ENCODE measurements at places on chromosomes 2 and 18. TPM values are rescaled to one million over a fixed set of nuclear protein-coding genes. Genes with fewer than 3 reads are reported as not detected.

- no peak for DNase-seq
Observed at GRCh38 chr2:127104166-127104660, 2.7 kb downstream of the BIN1 start.

DNA sequence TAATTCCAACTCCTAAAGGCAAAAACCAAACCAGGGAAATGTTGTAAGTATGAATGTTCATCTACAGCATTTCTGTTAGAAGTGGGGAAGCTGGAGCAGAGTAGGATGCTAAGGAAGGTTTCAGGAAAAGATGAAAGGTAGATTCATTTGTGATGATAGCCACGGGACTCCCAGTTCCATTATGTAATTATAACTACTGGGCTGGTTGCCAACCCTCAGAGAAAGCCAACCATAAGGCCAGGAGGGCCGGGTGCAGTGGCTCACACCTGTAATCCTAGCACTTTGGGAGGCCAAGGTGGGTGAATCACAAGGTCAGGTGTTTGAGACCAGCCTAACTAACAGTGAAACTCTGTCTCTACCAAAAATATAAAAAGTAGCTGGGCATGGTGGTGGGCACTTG, 288.9 kb upstream of the ETAA1 start:
- no peak for DNase-seq

GRCh38 chr2:190948671-190949070, 65.3 kb downstream of the STAT1 start:
- no peak for DNase-seq

GRCh38 chr2:32425719-32426141, 68.9 kb downstream of the BIRC6 start:
- no peak for DNase-seq

DNA sequence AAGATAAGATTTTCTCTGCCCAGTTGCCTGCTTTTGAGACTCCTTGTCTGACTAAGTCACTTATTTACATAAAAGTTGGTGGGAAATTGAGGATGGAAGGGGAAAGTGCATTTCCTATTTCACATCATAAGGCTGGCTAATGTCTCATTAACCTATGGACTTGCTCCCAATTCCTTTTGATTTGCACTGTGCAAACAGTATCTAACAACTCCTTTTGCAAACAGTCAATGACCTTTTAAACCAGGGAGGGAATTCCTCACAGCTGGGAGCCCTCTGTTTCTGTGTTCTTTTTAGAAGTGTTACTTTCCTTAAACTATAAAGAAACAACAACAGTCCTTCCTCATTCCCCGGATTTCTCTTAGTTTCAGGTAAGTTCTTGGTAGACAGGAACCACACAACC, 272.8 kb downstream of the RND3 start:
- no peak for DNase-seq

DNA sequence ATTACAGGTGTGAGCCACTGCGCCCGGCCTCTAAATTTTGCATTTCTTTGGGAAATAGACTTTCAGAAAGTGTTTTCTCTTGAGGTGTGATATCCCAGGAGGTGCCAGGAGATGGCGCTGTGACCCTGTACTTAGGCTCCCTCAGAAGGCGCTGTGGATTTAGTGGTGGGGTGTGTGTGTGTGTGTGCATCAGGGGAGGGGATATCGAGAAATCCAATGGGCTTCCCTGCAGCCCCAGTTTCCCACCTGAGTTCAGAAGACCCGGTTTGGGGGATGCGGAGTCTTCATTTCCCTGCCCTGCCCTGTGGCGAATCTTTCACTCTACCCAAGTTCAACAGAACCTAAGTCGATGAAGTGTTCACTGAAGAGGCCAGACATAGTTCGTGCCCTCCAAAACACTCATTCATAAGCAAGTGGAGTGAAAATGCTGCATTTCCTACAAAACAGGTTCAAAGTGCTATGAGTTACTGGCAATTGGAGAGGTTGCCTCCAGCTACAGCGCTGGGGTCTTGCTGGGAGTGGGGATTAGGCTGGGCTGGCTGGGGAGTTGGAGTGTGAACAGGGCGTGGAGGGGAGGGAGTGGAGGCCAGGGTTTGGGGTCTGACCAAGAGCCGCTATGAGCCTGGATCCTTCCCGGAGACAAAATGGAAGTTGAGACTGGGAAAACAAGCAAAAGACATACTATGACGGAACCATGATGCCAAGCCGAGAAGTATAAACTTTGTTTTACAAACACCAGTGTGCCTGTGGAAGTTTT, 6.5 kb upstream of the WNT6 start:
- no peak for DNase-seq

- no peak for DNase-seq
Observed at GRCh38 chr18:12998332-12999060, 7.3 kb downstream of the CEP192 start.

GRCh38 chr18:45168866-45169600, 446.2 kb upstream of the SLC14A2 start:
- DNase-seq: no peak

- no peak for DNase-seq
Observed at GRCh38 chr18:59044855-59045254, 94.8 kb upstream of the SEC11C start.

GRCh38 chr2:143144813-143145455, 15.7 kb downstream of the ARHGAP15 start:
- DNase-seq: no peak

DNA sequence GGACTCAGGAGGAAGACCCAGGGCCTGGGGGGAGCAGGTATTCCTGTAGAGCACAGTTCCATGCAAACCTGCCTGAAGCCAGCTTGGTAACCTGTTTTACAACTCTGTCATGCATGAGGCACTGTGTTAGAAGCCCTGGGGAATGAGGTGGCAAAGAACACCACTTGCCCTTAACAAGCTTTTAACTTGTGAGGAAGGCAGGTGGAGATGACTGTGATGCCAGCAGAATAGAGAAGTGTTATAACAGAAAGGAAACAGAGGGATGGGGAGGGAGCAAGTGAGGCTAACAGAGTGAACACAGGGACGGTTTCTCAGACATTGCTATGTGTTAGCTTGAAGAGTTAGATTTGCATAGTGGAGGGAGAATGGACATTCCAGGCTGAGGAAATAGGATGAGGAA, 11.5 kb upstream of the IL1A start:
- no peak for DNase-seq

GRCh38 chr2:97957432-97958183, 38.1 kb downstream of the TMEM131 start:
- no peak for DNase-seq

- DNase-seq: no peak
Observed at GRCh38 chr2:234932591-234933168, 19.1 kb upstream of the SH3BP4 start.

DNA sequence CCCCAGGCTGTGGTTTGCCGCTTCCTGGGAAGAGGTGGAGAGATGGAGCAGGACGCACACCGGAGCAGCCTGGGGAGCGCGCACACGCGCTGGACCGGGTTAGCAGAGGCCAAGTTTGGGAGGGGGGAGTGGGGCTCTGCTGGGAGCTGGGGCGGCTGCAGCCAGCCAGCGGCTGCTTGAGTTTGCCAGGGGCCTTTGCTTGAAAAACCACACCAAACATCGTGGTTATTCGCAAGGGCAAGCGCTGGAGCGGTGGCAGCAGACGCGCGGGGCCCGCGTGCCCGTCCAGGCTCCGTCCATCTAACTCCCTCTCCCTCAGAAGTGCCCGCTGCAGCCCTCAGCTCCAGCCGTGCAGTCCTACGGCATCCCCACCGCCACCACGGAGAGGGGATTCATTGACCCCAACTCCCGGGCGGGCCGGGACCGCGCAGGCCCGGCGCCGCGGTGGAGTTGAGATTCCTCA, 4.6 kb downstream of the PTGR3 start:
- DNase-seq: no peak

DNA sequence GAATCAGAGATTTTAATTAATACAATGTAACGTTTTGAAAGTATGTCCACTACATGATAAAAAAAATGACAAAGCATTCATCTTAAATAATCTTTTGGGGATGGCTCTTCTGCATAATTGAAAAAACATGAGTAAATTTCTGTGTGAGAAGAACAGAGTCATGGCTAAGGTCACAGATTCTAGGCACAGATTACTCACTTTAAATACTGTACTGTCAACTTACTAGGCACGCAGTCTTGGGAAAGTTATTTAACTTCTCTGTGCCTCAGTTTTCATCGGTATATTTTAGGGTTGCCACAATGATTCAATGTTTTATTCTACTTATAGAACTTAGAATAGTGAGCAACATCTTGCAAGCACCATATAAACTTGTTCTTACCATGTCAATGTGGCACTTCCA, 49.2 kb downstream of the TMEFF2 start:
- no peak for DNase-seq

DNA sequence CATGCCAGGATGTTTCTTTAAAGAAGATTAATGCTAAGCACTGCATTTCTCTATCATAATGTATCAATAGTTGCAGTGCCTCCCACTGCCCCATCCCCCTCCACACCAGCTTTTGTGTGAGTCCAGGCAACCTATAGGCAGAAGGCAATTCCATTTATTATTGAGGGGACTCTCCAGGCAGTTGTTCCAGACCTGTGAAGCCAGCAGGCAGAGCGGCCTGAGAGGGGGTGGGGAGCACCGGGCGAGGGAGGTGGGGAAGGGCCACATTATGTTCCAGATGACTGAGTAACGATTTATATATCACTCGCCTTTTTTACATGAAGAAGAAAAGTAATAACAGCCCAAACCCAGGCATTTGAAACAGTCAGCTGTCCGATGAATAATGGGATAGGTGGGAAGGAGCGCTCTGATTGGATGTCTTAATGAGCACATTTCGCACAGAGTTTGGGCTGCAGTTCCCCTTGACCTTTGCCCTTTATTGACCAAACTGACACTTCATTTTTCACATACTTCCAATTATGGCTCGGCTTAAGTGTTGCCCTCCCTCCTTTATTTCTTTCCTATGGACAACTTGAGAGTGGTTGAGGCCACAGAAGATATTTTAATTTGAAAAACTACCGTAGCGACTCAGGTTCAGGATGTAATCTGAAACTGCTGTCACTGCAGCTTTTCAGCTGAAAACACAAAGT, 34.4 kb downstream of the MEIS1 start:
- DNase-seq: no peak

- DNase-seq: no peak
Observed at GRCh38 chr2:8636721-8637636, 44.9 kb upstream of the ID2 start.

DNA sequence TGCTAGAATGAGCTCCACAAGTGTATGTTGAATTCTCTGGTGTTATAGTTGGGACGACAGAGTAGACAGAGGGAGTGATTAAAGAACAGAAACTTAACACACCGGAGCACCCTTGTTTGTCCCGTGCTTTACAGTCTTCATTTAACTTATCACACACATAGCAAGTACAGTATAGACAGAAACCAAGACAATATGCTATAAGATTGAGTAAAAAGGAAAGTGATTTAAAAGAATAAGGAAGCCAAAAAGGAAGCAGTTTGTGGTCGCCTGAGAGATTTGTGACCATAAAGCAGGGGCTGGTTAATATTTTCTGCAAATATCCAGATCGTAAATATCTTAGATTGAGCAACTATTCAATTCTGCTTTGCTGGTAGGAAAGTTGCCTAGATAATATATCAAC, 1128.4 kb downstream of the TSN start:
- DNase-seq: no peak

GRCh38 chr18:32776561-32776960, 3.7 kb upstream of the KLHL14 start:
- no peak for DNase-seq

DNA sequence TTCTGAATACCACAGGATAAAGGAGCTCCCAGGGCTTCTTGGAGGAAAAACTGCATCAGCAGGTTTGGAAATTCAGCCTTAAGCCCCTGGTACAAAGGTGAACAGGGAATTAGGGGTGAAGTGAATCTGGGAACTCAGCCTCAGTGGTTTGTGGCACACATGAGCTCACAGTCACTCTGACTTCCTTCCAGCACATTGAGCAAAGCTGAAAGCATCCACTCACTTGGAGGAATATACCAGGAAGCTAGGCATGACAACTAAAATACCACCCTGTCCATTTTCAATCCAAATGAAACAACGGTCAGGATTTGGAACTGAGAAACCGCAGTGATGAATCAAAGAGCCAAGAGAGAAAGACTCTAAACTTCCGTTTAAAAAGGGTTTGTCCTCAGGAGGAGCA, 216.1 kb downstream of the ICOS start:
- no peak for DNase-seq

- no peak for DNase-seq
Observed at GRCh38 chr18:72738136-72738535, 129.7 kb downstream of the NETO1 start.

DNA sequence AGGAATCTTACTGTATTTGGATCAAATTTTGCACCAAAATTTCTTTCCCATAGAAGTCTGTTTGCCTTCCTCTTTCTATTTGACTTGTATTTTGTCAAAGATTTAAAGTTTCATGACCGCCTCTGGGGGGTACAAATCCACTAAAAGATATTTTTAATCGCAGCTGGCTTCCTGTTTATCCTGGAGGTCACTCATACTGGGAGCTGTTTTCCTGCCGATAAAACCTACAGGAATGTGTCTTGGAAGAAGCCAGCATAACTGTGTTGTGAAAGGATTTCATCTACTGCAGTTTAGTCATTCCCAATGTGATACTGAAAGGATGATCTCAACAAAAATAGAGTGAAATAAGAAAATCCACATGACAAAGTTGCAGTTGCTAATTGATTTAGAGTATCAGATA, 184.0 kb downstream of the RIT2 start:
- DNase-seq: no peak

DNA sequence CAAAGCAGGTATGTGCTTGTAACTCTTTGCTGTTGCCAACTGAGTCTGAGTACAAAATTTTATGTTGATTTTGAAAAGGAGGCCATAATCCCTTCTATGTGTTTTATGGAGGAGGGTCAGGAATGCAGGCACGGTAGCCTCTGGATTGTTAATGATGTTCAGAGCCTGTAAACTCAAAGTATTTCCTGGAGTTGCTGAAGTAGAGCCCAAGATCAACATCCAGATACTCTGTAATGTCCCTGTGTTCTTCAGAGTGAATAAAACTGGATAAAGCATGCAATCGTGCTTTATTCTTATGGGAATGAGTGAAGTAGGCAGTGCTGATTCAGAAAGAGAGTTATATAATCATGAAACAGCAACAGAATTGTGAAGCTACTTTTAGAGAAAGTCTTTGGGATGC, 61.8 kb upstream of the CHRNA1 start:
- DNase-seq: no peak

GRCh38 chr2:176164611-176165369, 7.7 kb downstream of the HOXD3 start:
- no peak for DNase-seq

DNA sequence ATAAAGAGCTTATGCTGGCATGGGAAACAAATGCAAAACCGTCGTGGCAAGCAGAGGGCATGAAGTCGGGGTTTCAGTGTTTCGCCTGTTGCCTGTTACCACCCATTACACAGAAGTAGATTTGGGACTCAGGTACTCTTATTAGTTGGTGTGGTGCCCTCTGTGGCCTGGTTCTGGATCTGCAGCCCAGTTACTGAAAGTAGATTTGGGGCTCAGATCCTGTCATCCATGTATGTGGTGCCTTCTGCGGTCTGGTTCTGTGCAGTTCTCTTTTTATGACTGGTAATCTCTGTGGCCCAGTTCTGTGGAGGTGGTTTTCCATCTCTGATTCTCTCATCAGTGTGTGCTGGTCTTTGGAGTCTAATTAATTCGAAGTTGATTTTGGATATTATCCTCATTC, 45.2 kb downstream of the ADNP2 start:
- no peak for DNase-seq

- DNase-seq: peak; percentile 38
Observed at GRCh38 chr18:48356909-48357631, 52.1 kb downstream of the ZBTB7C start.

DUSP2 gene
- total RNA-seq: 9.0 TPM

MREG gene
- 0.41 TPM for total RNA-seq

ZNF892 gene
- 2.2 TPM for total RNA-seq

PIKFYVE gene
- total RNA-seq: 15.8 TPM

ANKRD30B gene
- total RNA-seq: not detected

CXCR1 gene
- total RNA-seq: 0.51 TPM

ZNF532 gene
- 59.5 TPM for total RNA-seq

CNTNAP5 gene
- not detected for total RNA-seq

UGT1A3 gene
- total RNA-seq: not detected

CRYGC gene
- total RNA-seq: not detected
